ENCODE measurements at places on chromosomes 3 and 15. TPM values are rescaled to one million over a fixed set of nuclear protein-coding genes. Genes with fewer than 3 reads are reported as not detected.

GRCh38 chr15:41169086-41169485, 53.0 kb upstream of the INO80 start:
- H3K4me3 ChIP-seq: no peak overlapping the region
- DNase-seq: no peak
- no peak overlapping the region for H3K27ac ChIP-seq
- H3K36me3 ChIP-seq: no peaks in the 10 kb centered on the region

The CRABP1 gene
- total RNA-seq: 2.8 TPM

- no peaks in the 10 kb centered on the region for H3K36me3 ChIP-seq
- H3K27me3 ChIP-seq: no peaks in the 10 kb centered on the region
- no peaks in the 10 kb centered on the region for H3K4me1 ChIP-seq
- no peak overlapping the region for H3K4me3 ChIP-seq
- no peak for DNase-seq
Observed at GRCh38 chr15:33987444-33987843, 19.1 kb downstream of the CHRM5 start.

GRCh38 chr3:123344907-123345594, 103.8 kb downstream of the ADCY5 start:
- H3K4me3 ChIP-seq: no peak overlapping the region
- H3K4me1 ChIP-seq: no peaks in the 10 kb centered on the region
- H3K27ac ChIP-seq: peak overlapping the region; percentile 77
- DNase-seq: no peak
- no peaks in the 10 kb centered on the region for H3K36me3 ChIP-seq

DNA sequence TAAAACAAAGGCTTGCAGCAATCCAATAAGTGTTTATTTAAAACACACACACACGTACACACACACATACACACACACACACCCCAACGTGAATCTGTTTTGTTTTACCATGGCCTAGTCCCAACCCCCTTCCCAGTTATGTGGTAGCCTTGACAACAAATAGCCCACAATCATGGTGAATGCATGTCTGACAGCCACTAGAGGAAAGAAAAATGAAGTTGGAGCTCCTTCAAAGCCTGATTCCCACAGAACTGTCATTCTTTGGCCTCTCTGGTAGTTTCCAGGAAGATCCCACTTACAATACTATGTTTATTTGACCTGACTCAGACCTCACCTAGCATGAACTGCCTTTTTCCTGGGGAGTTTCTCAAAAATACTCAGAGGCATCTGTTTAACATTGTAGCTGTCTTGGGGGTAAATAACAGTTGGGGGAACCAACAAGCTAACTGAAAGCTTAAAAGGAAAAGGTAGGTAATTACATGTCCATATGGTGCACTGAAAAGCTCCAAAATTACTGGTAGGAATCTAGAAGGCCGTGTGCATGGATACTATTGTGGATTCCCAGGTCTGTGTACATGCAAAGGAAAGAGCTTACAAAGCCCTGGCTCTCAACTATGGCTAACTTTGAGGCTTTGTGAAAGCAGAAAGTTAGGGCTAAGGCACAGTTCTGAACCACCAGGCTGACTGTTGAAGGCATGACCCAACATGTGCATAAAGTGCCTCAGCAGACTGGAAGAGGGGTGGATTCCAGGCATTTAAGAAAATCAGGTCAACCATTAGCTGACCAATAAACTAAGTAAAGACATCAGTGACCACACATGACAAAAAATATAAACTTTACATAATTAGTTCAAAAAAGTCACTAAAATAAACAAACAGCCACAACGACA, 65.3 kb downstream of the FAIM start:
- H3K36me3 ChIP-seq: no peaks in the 10 kb centered on the region
- H3K4me1 ChIP-seq: no peaks in the 10 kb centered on the region
- peak; percentile 65 for DNase-seq
- no peak overlapping the region for H3K4me3 ChIP-seq
- no peaks in the 10 kb centered on the region for H3K27me3 ChIP-seq
- H3K27ac ChIP-seq: no peak overlapping the region

DNA sequence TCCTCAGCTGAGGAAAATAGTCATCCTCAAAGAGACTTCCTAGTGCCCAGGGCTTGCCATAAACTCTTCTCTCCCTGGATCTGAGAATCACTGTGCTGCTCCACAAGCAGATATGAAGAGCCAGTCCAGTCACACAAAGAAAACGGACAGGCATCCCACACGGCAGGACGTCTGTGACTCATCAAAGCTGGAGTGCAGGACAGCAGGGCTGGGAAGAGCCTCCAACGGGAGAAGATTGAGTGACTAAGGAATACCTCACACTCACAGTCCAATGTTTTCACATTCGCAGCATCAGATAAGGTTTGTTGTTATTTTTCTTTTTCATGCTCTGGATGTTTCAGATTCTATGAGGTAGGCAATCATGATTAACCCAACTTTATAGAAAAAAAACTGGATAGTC, 57.8 kb downstream of the NEK10 start:
- H3K27me3 ChIP-seq: no peaks in the 10 kb centered on the region
- no peak for DNase-seq
- H3K4me1 ChIP-seq: peaks cover 8% of the 10 kb centered on the region
- H3K36me3 ChIP-seq: no peaks in the 10 kb centered on the region

All from stomach (tissue), 19 donors.